ENCODE measurements at places on chromosomes 5 and 9. TPM values are rescaled to one million over a fixed set of nuclear protein-coding genes. Genes with fewer than 3 reads are reported as not detected.

CRB2 gene
- 0.18 TPM for total RNA-seq

GKAP1 gene
- total RNA-seq = 4.3 TPM

FOXD4L6 gene
- 0.06 TPM for total RNA-seq

NKD2 gene
- 19.9 TPM for total RNA-seq

RASGRF2 gene
- total RNA-seq = 1.6 TPM

INSYN2B gene
- total RNA-seq = 0.71 TPM

TAL2 gene
- not detected for total RNA-seq

SLC34A3 gene
- 0.11 TPM for total RNA-seq

AGXT2 gene
- total RNA-seq = not detected

LECT2 gene
- total RNA-seq = not detected

GABRB2 gene
- not detected for total RNA-seq

CNTRL gene
- total RNA-seq = 6.6 TPM

LVRN gene
- not detected for total RNA-seq

WNK2 gene
- 4.1 TPM for total RNA-seq

CAMK2A gene
- total RNA-seq = 0.94 TPM

PCDHA13 gene
- 0.17 TPM for total RNA-seq
